ENCODE measurements at places on chromosomes 2 and 18.

GRCh38 chr2:231685349-231686191, 22.8 kb upstream of the PTMA start:
- DNase-seq: no peak

DNA sequence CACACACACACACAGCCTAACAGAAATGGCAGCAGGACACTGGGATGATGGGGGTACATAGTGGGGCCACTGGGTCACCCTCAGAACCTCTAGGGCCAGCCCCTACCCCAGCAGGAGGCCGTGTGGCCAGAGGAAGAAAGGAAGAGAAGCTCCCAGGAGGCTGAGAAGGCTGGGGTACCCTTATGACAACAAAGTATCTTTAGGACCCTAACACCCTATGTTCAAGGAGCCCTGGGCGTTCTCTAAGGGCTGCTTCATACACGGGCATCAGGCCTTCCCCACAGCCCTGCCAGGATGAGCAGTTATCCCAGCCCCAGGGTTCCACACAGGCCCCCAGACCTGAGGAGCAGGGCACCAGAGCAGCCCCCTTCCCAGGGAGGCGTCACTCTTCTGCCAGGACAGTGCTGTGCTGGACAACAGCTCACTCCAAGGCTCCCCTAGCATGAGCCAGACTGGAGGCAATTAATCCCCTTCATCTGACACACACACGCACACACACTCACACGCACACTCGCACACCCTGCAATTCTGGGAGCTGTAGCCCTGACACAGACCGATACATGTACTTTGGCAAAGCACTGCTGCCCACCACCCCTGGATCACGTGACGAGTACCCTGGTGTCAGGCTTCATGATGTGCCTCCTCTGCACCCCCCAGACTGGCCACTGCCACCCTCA, 163.6 kb downstream of the TNS1 start:
- no peak for DNase-seq

- no peak for DNase-seq
These were observed 1.5 kb downstream of the ZNF532 start for GRCh38 chr18:58866066-58866772.

DNA sequence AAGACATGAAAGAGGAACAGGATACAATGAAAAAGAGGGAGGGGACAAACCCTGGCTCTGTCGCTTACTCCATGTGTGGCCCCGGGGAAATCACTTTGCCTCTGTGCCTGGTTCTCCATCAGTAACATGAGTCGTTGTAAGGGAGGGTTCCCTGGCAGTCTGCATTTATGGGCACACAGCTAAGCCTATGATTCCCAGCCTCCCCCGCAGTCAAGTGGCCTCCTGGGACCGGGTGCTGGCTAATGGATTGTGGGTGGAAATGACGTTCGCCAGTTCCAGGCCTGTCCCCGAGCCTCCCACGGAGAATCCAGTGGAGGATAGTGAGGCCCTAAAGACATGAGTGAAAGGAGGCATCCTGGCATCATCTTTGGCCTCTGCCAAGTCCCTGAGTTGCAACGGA, 42.7 kb downstream of the SFXN5 start:
- no peak for DNase-seq

DNA sequence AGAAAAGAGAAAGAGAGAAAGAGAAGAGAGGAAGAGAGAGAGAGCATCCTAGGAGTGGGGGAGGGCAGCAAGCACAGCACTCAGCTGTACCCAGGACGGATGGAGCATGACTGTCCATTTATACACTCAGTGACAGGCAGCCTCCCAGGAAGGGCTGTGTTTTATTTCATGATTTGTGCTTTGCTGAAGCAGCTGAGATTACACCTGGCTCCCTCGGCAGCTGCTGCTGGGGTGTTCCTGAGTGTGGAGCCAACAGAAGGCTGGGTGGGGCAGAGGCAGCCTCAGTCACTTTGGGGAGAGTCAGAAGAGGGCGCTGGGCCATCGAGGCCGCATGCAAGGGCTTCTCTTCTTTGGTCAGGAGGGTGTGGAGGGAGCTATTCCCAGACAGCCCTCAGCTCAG, 47.8 kb upstream of the TEX51 start:
- DNase-seq: no peak

- DNase-seq: no peak
These were observed 437.1 kb downstream of the BCL11A start for GRCh38 chr2:60116161-60116875.

DNA sequence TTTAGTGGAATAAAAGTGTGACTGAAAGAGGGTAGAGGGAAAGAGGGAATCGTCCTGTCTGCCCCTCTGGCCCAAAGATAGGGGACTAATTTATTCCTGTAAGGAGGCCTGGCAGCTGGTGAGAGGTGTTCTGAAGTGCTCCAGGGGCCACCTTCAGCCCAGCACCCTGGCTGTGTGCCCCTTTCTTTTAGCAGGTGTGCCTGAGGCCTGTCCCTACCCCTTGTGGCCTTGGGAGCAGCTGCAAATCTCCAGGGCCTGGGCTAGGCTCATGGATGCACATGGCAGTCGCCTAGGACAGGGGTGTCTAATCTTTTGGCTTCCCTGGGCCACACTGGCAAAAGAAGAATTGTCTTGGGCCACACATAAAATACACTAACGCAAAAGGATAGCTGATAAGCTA, 37.3 kb downstream of the FHOD3 start:
- no peak for DNase-seq

GRCh38 chr18:32333781-32334180, 136.9 kb downstream of the GAREM1 start:
- DNase-seq: no peak

GRCh38 chr2:192203876-192204275, 9.1 kb upstream of the TMEFF2 start:
- no peak for DNase-seq

GRCh38 chr2:62660087-62660486, 45.4 kb upstream of the EHBP1 start:
- DNase-seq: no peak

GRCh38 chr2:159996792-159997546, 65.4 kb downstream of the PLA2R1 start:
- DNase-seq: no peak

DNA sequence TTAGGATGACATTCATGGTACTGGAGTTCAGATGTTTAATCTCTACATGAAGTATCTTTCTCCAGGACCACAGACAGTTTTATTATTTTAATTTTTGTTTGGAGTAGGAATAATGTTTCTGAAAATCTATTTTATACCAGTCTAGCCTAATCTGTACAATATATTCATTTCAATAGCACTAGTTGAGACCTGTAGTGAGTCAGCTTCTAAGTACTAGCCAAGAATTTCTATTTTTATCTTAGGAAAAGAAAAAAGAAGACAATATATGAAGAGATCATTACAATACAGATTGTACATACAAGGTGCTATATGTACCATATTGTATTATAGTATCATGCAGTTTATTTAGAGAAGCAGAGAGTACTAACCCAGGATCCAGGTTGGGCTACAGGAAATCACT, 826.9 kb upstream of the PIK3C3 start:
- DNase-seq: no peak

DNA sequence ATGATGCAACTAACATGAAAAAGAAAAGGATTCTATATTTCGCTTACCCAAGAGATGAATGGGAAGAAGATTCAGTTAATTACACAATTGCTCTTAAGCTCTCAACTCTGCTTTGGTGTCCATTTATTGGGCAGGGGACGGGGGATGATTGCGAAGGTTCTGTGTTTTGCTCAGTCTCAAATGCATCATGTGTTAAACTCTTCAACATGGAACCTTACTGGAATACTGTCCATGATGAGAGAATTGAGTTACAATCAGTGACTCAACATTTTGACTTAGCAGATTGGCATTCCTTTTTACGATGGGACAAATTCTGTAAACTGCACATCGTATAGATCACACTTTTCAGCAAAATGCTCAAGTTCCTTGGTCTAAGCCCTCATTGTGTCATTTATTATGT, 135.6 kb downstream of the RBMS1 start:
- DNase-seq: no peak

- DNase-seq: no peak
These were observed 401.4 kb downstream of the NBAS start for GRCh38 chr2:15159751-15160177.

DNA sequence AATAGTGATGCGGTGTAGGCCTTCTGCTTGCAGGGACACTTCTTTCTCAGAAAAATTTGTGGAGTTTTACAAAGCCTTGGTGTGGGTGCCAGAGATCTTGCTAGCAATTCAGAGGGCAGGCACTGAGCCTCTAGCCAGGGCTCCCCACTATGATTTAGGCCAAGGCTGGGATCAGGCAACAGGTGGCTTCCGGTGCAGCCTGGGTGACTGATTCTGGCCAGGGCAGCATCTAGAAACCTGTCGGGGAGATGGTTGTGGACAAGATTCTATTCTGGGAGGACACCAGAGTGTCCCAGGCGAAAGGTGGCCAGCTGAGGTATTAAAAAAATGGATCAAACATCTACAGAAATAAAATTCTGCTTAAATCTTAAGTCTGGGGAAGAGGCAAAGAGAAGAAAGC, 21.5 kb upstream of the TNP1 start:
- no peak for DNase-seq

- DNase-seq: no peak
These were observed 1.1 kb upstream of the HOXD9 start for GRCh38 chr2:176121190-176122051.

DNA sequence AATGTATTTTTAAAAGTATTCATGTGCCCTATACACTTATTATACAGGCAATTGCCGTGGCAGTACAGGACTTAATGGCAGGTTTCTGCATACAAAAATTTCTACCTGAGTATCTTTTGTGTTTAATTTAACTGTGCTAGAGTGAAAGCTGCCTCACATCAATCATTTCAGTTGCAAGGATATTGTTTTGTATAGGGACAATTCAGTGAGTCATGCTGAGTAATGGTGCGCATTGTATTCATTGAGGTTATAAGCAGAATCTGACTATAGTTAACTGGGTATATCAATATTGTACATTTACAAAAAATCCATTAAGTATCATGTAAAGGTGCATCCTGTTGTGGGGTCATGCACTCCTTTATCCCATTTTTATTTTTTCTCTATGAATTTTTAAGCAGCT, 121.5 kb downstream of the GCA start:
- no peak for DNase-seq

DNA sequence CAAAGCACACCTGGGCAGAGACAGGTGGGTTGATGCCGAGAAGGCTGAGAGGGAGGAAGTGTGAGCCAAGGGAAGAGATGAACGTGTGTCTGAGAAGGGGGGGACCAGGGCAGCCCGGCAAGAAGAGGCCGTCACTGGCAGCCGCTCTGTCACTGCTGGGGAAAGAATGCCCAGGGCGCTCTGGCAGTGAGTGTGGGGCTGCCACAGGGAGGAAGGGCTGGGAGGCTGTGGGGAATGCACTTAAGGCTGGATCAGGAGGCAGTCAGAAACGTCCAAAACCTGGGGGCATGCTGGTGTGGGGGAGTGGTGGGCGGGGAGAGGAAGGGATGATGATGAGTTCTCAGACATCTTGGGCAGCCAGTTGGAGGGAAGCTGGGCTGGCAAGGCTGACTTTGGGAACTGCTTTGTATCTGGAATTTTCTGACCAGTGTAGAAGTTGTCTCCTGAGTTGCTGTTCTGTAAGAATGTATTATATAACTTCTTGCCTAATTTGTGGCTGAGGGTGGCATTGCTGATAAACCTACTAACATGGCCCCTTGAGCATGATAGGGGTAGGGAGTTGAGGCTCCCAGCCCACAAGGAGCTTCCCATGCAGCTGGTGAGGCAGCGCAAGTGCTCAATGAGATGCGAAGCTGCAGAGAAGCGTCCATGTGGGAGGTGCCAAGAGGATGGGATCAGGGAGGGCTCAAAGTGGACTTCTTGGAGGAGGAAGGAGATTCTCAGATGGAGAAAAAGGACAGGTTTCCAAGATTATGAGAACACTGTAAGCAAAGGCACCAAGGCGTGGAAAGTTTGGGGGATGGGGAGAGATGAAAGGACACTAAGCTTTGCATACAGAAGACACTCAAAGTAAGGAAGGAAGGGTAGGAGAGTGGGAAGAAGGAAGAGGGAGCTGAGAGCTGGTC, 185.1 kb upstream of the HAAO start:
- no peak for DNase-seq

- DNase-seq: peak; percentile 2
These were observed 40.1 kb upstream of the AKAIN1 start for GRCh38 chr18:5237083-5237722.

GRCh38 chr2:195902857-195903256, 165.8 kb downstream of the DNAH7 start:
- no peak for DNase-seq

DNA sequence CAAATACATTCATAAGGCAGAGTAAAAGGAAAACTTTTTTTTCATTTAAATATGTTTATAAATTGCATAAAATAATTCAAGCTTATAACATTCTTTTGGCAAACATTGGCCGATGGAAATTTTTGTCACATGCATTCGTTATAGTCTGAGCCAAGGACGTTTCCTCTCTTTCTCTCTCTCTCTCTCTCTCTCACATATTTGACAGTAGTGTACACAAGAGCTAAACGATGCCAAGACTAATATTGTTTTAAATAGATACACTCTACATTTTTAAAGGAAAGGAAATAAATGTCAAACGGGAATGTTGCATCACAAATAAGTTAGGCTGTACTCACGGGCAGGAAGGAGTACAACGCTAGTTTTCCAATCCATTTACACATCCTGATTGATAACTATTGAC, 251.1 kb upstream of the SMIM21 start:
- no peak for DNase-seq

GRCh38 chr2:158965641-158966040, 2.8 kb upstream of the TANC1 start:
- DNase-seq: no peak

DNA sequence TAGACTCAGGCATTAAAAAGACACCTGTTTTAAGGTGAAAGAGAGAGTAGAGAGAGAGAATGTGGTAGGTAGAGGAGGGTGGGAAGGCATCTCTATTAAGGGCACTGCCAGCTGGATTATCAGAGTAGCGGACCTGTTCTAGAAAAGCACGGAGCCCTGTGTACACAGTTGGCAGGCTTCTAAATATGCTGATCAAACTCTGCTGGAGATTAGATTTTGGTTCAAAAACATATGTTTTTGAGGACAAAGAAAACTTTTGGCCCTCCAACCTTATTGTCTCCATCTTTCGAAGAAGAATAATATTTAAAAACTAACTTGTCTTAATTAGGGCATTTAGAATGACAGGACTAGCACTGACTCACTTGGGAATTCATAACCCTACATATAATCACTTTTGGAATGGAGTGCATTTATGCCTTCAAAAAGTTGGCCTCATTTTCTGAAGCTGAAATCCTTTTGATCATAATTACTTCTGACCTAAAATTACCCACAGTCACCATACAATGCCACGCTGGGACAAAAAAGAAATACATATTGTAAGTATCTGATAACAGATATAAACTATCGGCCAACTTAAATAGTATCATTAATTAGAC, 254.6 kb downstream of the MEIS1 start:
- no peak for DNase-seq

GRCh38 chr2:171084128-171084527, 76.6 kb downstream of the TLK1 start:
- no peak for DNase-seq

GRCh38 chr2:145199042-145199441, 679.1 kb upstream of the ZEB2 start:
- DNase-seq: no peak

GRCh38 chr2:54687595-54688152, 35.8 kb upstream of the EML6 start:
- no peak for DNase-seq

- peak; percentile 20 for DNase-seq
These were observed 165.6 kb downstream of the SMAD7 start for GRCh38 chr18:48785091-48785614.

All from stimulated activated CD8-positive, alpha-beta memory T cell treated with anti-CD3 and anti-CD28 coated beads, Interleukin-7, amount 100 ng/mL, for 4 hours (primary cell).